ENCODE measurements at places on chromosomes 6 and 20. TPM values are rescaled to one million over a fixed set of nuclear protein-coding genes. Genes with fewer than 3 reads are reported as not detected.

Gene SRMS
- total RNA-seq = 0.11 TPM

Gene C20orf141
- total RNA-seq = not detected

DNA sequence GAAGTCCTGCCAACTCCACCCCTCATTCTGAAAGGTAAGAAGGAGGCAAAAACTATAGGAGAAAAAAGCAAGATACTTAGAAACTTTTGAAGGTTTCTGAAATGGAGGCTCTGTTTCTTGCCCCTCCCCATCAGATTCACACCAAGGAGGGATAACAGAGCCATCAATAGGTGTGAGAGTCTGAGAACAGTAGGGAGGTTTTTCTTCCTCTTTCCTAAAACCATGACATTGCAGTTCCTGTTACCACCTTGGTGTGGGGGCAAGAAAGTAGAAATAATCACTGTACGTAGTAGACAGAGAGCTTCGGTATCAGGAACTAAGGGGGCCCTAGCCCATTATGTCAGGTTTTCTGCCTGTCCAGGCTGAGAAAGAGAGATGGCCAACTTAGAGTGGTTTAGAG is 333.3 kb upstream of the SYNCRIP start:
- DNase-seq = no peak

DNA sequence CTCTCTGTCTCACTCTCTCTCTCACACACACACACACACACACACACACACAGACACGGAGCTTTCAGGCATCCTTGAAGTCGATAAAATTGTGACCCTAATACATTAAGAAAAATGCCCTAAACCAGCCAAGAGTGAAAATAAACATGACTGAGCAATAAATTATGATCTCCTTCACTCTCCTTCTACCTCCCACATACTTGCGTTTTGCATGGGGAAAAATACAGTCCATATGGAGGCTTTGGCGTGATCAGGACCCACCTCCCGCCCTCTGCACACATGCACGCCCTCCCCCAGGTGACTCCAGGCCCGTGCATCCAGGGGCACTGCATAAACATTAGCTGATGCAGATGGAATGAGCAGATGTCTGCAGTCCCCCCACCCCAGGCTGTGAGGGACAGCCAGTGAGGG is 114.2 kb upstream of the JARID2 start:
- no peak for DNase-seq

DNA sequence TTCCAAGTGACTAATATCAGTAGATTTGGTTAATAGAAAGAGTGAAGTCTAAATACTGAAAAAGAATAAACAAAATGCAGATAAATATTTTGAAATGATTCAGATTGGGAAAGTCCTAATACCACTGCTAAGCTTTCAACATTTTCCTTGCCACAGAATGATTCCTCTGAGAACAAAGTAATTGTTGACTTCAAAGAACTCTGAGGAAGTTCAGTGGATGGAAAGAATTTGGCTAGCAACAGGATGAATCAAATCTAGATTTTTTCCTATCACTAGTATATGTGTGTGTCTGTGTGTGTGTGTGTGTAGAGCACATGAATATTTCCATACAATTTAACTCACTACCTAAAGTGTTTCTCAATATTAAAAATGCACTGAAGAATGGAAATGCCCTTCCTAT is 107.9 kb upstream of the PREP start:
- DNase-seq = peak; percentile 32

DNA sequence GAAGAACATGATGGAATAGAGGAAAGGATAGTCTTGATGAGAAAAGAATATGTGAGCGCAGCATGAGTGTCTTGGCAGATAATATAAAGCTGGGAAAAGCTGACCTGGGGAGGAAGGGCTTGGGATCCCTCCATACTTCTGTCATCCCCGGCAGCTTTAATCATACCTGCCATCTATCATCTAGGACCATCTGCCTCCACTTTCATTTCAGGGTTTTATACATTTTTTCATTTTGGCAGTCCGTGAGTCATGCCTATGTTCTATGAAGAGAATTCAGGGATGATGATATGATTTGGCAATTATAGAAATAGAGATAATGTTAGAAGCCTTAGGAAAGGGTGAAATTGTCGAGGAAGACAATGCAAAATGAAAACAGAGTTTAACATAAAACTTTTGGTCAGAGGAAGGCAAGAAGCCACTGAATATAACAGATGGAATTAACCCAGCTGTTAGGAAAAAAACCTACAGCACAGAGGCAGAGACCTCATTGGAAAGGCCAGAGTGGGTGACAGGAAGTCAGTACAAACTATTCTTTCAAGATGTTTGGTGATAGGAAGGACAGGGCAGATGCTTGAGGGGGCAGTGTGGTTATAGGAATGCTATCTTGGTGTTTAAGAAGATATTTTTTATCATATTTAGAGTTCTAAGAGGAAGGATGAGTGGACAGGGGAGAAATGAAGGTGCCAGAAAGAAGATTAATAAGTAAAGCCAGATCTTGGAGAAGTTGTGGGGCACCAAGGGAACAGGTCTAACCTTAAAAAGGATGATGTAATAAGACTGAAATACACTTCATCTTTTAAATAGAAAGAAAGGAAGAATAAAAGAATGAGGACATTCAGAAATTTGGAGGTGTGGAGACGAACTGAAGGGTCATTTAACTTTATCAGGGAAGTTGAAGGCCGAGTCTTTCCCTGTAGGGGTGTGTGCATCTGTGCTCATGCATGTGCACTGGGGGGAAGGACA is 37.8 kb downstream of the MARCKS start:
- DNase-seq = no peak

GRCh38 chr20:36173451-36173933 is 19.0 kb downstream of the EPB41L1 start:
- no peak for DNase-seq

DNA sequence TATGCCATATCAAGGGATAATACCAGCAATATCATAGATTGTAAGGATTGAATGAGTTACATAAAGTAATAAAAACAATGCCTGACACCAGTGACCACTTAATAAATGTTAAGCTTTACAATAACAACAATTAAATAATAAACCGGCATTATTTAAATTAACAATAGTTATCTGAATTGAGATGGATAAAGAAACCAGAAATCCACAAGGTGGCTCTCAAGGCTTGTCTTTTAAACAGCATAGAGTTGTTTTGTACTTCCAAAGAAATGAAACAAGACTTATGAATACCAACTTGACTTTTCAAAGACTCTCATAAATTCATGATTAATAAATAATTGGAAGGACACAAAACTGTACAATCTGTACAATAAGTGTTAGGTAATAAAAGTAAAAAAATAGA is 203.1 kb downstream of the ASCC3 start:
- DNase-seq = no peak
